ENCODE measurements at places on chromosomes 6 and 20.

DNA sequence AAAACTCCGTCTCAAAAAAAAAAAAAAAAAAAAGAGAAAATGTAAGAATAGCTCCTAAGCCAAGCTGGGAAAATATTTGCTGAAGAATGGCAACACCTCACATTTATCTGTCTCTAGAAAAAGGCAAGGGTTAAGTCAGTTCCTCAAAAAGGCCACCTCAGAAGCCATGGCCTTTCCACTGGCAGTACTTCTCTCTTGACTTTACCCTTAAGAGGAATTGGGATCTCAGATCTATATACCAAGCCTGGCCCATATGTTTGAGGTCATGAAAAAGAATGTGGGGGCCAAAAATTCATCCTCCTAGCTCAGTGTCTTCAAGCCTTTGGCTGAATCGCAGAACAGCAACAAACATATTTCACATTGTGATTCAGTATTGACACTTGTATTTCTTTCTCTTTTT lies 10.9 kb upstream of the NCOA3 start:
- no peak for DNase-seq

DNA sequence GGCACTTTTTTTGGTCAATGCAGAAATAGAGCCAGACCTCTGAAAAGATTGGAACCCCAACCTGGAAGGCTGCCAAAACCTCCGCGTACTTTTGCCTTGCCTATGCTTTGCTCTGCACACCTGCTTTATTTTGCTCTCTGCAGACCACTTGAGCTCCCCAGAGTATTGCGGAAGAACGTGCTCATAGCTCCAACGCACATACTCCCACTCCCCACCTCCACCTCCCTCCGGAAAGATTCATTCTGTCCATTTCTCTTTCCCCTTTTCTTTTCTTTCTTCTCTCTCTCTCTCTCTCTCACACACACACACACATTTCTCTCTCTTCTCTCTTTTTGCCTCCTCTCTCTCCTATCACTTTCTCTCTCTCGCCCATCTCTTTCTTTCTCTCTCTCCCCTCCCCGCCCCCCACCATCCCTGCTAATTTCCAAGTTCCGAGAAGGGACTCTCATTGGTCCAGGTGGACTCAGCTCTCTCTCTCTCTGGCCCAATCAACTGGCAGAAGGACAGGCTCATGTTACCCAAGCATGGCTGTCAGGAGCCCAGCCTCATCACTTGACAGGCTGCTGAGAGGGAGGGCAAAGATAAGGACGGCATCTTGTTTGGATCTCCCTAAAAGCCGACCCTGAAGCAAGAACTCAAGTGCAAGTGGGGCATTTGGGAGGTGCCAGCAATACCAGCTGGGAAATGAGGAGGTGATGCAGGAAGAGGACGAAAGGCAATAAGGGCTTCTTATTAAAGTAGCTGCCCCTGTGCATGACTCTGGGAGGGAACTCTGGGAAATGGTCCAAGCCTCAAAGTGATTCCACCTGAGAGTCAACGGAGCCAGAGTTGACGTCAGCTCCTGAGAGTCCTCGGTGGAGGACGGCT lies 246.1 kb downstream of the LY86 start:
- DNase-seq = no peak

DNA sequence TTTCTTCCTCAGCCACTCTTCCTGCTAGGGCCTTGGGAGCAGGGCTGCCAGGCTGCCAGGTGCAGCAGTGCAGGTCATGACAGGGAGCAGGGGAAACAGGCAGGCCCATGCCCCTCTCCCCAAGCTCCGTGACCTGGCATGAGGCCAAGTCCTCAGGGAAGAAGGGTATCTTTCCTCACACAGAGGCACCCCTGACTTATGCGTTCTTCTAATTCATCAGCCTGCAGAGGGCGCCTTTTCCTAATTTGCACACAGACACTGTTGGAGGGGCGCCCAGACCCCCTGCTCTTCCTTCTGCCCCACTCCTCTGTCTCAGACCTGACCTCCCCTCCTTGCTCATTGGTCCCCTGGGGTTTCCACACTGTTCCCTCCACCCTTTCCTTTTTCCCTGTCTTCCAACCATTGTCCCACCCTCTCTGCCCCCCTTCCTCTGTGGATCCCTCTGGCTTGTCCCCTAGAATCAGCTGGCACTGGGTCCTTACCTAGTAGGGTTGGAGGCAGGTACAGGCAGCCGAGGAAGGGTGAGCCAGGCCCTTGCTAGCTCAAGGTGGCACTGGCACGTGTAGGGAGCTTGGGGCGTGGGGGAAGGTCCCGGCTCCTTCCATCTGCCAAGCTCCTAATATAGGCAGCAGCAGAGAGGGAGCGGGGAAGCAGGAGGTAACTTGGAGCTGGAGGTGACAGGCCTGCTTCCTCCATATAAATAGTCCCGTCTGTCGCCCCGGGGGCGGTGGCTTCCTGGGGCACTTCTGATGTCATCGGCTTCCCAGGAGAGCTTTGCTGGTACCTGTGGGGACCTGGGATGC lies 154.9 kb upstream of the MLN start:
- no peak for DNase-seq

DNA sequence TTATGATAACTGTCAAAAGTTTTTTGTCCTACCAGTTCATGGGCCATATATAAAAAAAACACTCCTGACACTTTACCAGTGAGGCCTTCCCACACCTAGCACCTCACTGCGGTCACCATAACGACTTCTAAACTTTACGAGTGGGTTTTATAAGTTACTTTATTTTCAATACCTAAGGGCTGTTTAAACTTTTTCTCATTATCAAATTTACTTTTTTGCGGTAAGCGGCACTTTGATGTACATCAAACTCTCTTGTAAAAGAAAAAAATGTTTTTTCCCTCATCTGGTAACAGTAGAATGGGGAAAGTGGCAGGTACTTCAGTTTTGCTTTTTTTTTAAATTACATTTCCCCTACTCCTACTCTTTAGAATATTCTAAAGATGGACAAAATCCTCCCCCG lies 36.2 kb downstream of the FYN start:
- no peak for DNase-seq

DNA sequence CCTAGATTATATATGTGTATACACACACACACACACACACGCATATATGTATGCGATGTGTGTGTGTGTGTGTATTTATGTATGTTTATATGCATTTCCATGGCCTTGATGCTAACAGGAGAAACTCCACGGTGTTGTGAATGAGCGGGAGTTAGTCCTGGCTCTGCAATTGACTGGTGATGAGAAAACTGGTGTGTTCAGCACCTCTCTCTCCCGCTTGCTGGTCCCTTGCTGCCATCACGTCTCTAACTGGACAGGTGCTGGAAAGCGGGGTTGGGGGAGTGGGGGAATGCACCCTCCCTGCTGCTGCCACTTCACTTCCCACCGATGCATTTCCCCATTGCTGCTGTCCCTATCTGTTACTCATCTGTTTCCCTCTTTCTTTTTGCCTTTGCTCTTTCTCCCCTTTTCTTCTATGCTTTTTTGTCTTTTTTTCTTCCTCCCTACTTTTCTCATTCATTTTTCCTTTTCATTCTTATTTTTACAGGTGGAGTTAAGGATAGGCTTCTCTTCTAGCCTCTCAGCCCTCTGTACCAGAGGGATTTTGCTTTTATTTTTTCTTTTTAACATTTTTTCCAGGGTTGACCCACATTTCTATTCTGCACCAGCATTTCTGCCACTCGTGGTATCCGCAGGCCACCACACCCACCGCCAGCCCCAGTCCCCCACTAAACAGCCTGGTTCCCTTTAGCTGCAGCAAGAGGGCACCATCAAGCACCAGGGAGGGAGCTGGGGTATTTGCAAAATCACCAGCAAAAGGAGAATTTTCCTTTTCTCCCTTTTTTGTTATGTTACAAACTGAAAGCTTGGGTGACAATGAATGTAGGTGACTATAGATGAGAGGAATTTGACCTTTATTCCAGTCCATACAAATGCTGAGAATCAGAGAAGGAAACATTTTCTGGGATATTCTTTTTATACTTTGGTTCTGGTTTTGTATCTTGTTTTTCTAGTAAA lies 115.6 kb downstream of the TCP11 start:
- DNase-seq = no peak

- DNase-seq = no peak
Measured at GRCh38 chr20:23267909-23268308, 82.7 kb upstream of the NXT1 start.

DNA sequence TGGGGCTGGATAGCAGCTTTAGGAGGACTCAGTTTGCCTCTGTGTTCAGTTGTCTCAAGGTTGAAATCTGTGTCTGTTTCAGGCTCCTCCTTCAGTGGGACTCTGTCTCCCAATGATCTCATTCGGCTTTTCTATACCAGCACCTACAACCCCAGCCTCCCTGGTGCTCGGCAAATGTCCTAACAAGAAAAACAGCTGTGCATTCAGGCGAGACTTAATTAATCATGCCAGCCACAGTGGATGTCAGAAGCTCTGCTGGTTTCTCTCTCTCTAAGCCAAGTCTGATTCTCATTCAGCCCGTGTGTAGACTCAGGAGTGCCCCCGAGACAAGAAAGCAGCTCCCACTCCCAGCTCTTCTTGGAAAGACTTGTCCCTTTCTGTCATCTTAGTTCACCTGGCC lies 46.8 kb downstream of the SUN5 start:
- DNase-seq = no peak

DNA sequence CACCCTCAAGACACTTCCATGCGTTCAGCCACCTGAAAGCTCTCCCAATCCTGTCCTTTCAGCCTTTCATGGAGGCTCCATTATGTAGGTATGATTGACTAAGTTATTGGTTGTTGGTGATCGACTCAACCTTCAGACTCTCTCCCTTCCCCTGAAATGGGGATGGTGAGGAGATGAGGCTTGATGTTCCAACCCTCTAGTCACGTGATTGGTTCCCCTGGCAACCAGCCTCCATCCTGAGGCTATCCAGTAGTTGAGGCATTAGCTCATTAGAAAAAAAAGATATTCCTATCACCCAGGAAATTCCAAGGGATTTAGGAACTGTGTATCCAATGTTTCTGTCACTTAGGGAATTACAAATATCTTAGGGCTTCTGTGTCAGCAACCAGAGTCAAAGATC lies 426.6 kb downstream of the PKHD1 start:
- DNase-seq = no peak

- no peak for DNase-seq
Measured at GRCh38 chr6:158044525-158044888, 62.8 kb downstream of the SYNJ2 start.

- DNase-seq = no peak
Measured at GRCh38 chr6:135962731-135963130, 111.2 kb downstream of the PDE7B start.

Data from spinal cord (tissue), 10 donors.